ENCODE measurements at places on chromosomes 11 and 22.

- no peak for DNase-seq
Measured at GRCh38 chr11:44125598-44125997, 30.1 kb downstream of the EXT2 start.

- DNase-seq = peak; percentile 73
Measured at GRCh38 chr11:72781313-72782080, 12.3 kb downstream of the STARD10 start.

GRCh38 chr11:102201776-102202175, 91.5 kb downstream of the YAP1 start:
- no peak for DNase-seq

DNA sequence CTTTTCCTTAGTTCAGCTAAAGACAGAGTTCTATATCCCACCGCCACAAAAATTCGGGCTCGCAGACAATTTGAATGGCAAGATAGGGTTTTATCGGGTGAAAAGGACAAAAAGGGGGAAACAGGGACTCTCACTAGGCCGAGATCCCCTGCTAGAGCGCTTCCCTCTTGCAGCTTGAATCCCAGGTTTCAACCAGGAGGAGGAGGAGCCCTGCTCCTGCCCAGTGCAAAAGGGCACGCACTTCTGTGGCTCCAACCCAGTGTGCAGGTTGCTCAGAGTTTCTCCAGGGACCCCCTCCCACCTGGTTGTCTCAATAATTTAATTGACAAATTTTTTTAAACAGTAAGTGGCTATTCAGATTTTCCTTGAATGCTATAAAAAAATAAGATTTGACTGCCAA, 152.6 kb upstream of the LUZP2 start:
- no peak for DNase-seq

GRCh38 chr11:127106938-127107337, 106.4 kb upstream of the KIRREL3 start:
- no peak for DNase-seq

DNA sequence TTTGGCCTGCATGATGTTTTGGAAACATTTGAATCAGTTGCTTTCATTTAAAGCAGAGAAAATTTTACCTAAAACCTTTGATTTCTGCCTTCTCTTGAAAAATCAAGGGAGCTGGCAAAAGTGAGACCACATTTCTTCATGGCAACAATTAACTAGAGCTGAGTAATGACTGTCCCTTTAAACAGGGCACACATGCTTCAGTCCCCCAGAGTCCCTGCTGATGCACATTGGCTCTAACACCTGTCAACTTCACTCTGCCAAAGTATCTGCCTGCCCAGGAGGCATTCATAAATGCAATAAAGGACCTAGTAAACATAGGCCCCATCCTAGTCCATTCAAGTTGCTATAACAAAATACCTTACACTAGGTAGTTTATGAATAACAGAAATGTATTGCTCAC, 87.1 kb upstream of the LDLRAD3 start:
- DNase-seq = no peak

- DNase-seq = no peak
Measured at GRCh38 chr11:120424185-120424969, 87.2 kb upstream of the GRIK4 start.

- peak; percentile 47 for DNase-seq
Measured at GRCh38 chr11:69948256-69949141, 129.3 kb upstream of the FGF3 start.

DNA sequence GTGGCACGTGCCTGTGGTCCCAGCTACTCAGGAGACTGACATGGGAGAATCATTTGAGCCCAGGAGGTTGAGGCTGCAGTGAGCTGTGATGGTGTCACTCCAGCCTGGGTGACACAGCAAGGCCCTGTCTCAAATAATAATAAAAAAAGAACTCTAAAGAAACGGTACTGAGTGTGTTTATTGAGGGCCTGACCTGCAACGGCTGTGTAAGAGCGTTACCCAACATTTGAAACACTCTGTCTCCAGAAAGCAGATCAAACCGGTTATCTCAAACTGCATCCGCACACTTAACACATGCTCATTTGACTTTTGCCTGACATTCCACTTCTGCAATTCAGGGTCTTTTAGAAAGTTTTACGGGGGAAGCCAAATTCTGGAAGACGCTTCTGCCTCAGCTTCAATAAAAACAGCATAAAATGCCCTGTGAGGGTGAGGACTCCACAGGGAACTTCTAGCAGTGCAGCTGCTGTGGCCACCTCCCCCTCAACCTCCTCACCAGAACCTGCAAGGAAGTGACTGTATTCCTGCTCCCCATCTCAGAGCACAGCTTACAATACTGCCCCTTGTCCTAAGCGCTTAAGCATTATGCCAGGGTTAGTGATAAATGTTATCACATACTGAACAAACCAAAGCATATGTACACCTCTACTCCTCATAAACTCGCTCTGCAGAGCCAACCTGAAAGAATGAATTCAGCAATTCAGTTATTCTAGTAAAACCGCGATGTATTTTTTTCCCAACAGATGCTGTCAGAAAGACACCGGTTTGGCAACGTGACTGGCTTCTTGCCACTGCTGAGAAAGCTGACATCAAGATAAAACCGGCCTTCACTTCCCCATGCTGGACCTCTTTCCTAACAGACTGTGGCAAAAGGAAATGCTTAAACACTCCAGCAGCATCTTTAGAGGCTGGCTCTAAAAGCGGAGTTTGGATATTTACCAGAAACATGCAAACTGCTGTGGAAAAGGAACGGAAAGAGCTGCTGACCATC, 52.2 kb downstream of the PRDM10 start:
- DNase-seq = no peak

- DNase-seq = no peak
Measured at GRCh38 chr11:118530180-118530682, 761 bp upstream of the TMEM25 start.

GRCh38 chr11:12871788-12872321, 137.3 kb upstream of the RASSF10 start:
- DNase-seq = no peak

- no peak for DNase-seq
Measured at GRCh38 chr11:10632483-10632882, 61.1 kb downstream of the IRAG1 start.

DNA sequence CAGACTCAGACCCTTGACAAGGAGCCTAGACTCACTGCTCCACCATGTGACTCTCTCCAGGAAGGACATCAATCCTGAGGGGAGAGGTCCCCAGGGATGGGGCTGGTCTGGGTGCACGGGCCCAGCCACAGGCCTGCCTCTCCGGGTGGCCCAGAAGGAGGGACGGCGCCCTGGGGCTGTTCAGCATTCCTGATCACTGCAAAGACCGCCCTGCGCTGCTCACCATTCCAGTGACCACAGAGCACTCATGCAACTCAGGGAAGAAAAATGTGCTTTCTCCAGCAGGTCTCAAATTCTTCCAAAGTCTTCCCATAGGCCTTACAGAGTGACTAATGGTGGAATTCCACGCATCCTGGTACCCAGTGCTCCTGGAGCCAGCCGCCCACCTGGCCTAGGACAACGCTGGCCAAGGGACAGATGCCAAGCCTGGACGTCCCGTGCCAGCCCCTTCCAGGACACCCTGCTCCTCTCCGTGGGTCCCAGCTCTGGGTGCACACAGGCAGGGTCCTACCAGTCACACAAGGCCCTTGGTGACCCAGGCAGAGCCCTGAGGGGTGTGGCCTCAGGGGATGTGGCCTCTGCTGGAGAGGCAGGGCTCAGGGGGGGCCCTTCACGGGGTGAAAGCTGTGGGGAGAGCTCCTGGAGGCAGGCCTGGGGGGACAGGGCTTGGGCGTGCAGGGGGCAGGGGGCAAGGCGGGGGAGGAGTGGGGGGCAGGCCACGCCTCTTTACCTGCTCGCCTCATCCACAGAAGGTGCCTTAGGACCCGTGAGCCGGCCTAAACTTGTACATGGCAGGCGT, 178.8 kb downstream of the IGLL1 start:
- peak; percentile 28 for DNase-seq

- DNase-seq = no peak
Measured at GRCh38 chr22:31215018-31215535, 3.0 kb downstream of the LIMK2 start.

- DNase-seq = no peak
Measured at GRCh38 chr22:39666926-39667325, 96.4 kb downstream of the CACNA1I start.

GRCh38 chr11:6437993-6438392, 2.8 kb downstream of the HPX start:
- no peak for DNase-seq

DNA sequence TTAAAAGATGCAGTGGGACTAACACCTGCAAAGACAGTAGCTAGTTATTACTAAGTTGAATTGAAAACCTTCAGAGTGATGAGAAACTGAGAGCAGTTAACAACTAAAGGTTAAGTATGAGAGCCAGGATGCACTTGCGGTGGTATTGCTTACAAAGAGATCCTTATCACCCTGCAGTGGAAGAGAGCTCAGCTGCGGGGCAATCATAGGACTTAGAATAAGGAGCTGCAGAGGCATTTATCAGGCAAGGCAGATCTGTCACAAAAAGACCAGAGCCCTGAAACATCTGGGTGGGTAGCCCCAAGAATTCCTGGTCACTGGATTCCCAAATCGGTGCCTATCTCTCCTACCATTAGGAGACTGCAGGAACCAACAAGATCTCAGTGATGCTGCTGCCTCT, 34.3 kb upstream of the CFAP300 start:
- DNase-seq = no peak

DNA sequence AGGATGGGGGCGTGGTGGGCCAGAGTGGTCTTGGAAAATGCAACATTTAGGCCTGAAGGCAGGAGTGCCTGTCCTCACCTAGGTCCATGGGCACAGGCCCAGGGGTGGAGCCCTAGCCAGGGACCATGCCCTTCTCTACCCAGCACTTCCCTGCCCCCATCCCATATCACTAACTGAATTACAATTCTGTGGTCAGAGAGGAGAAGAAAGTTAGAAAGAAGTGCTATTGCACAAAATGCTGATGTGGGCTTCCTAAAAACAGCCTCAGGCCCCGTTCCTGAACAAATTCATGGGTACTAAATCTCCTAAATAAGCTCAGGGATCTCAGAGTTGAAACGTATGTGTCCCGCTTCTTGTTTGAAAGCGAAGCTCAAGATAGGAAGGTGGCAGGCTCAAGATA, 3.5 kb upstream of the ASRGL1 start:
- DNase-seq = no peak

DNA sequence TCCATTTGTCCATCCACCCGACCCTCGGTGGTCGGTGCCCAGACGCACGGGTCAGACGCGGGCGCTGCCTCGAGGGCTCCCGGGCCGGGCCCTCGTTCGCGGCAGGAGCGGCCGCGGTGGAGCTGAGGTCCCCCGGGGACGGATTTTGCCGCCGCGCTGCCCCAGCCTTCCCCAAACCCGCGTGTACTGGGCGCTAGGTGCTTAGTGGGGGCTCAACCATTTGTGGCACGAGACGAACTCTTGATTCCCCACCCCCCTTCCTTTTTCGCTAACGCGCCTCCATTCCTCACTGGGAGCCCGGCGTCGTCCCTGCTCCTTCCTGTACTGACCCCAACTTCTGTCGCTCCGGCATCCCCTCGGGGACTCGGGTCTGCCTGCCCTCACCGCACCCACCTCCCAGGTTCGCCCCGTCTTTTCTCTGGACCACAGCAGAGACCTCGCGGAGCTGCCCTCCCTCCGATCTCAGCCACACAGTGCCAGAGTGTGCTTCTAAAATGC, 789 bp upstream of the CBX7 start:
- DNase-seq = no peak

GRCh38 chr22:42623301-42623751, 8.6 kb upstream of the POLDIP3 start:
- no peak for DNase-seq

- no peak for DNase-seq
Measured at GRCh38 chr11:128716661-128717210, 22.9 kb downstream of the FLI1 start.

DNA sequence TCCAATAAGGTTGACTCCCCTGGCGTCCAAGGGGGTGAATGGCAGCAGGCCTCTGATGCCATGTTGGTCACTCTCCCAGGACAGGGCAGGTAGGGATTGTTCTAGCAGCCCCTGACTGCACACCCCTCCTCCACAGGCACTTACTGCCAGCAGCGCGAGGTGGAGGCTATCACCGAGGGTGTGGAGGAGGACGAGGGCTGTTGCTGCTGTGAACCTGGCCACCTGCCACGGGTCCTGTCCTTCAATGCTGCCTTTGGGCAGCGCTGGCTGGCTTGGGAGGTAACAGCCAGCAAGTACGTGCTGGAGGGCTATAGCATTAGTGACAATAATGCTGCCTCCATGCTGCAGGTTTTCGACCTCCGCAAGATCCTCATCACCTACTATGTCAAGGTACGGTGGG, 7.7 kb upstream of the SIPA1 start:
- no peak for DNase-seq

- no peak for DNase-seq
Measured at GRCh38 chr22:36234919-36235318, 4.4 kb downstream of the APOL2 start.

- DNase-seq = no peak
Measured at GRCh38 chr11:115710980-115711379, 206.8 kb upstream of the CADM1 start.

GRCh38 chr22:22362936-22363335, 118.3 kb downstream of the VPREB1 start:
- no peak for DNase-seq

DNA sequence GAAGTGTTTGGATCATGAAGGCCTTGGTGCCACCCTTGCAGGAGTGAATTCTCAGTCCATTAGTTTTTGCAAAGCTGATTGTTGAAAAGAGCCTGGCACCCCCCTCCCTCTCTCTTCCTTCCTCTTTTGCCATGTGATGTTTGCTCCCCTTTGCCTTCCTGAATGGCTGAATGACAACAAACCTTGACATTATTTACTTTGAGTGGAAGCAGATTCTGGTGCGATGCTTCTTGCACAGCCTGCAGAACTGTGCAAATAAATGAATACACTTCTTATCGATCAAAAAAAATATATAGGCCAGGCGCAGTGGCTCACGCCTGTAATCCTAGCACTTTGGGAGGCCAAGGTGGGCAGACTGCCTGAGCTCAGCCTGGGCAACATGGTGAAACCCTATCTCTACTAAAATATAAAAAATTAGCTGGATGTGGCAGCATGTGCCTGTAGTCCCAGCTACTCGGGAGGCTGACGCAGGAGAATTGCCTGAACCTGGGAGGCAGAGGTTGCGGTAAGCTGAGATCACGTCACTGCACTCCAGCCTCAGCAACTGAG, 2.0 kb upstream of the NARS2 start:
- DNase-seq = no peak

GRCh38 chr11:25423436-25424199, 908.3 kb upstream of the ANO3 start:
- DNase-seq = no peak

GRCh38 chr11:2041153-2041552, 43.5 kb upstream of the H19 start:
- DNase-seq = no peak

DNA sequence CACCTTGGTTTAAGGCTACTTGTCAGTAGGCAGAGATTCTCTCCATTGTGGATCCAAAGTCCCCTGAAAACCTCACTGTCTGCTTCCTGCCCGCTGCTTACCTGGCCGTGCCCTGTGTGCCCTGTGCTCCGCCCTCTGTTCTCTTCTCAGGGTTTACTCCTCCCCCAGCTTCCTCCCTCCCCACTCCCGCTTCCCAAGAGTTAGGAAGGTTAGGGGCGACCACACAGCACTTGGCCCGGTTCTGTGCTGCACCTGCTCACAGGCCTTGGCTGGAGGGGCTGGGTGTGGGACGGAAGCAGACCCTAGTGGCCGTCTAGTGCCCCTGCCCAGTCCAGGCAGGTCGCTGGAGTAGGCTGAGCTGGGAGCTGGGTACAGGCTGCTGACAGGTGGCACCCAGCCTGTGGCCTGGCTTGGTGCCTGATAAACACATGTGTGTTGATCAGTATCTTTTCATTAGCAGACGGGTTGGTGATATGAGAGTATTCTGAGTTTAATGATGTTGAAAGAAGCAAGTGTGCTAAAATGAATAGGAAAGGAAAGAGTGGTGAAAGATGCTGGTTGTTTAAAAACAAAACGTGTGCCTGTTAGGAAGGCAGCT, 40.5 kb downstream of the GRAMD4 start:
- no peak for DNase-seq
